ENCODE measurements at places on chromosomes 6 and 20.

- DNase-seq = no peak
Observed at GRCh38 chr6:72643214-72643613, 21.4 kb downstream of the KCNQ5 start.

- no peak for DNase-seq
Observed at GRCh38 chr6:108365478-108365877, 70.6 kb downstream of the AFG1L start.

- DNase-seq = no peak
Observed at GRCh38 chr6:15882915-15883314, 220.1 kb upstream of the DTNBP1 start.

GRCh38 chr6:7125290-7125689 lies 17.5 kb downstream of the RREB1 start:
- DNase-seq = no peak

GRCh38 chr20:53129563-53129962 lies 157.4 kb downstream of the TSHZ2 start:
- DNase-seq = no peak

- no peak for DNase-seq
Observed at GRCh38 chr6:38212579-38212978, 393.1 kb downstream of the ZFAND3 start.

DNA sequence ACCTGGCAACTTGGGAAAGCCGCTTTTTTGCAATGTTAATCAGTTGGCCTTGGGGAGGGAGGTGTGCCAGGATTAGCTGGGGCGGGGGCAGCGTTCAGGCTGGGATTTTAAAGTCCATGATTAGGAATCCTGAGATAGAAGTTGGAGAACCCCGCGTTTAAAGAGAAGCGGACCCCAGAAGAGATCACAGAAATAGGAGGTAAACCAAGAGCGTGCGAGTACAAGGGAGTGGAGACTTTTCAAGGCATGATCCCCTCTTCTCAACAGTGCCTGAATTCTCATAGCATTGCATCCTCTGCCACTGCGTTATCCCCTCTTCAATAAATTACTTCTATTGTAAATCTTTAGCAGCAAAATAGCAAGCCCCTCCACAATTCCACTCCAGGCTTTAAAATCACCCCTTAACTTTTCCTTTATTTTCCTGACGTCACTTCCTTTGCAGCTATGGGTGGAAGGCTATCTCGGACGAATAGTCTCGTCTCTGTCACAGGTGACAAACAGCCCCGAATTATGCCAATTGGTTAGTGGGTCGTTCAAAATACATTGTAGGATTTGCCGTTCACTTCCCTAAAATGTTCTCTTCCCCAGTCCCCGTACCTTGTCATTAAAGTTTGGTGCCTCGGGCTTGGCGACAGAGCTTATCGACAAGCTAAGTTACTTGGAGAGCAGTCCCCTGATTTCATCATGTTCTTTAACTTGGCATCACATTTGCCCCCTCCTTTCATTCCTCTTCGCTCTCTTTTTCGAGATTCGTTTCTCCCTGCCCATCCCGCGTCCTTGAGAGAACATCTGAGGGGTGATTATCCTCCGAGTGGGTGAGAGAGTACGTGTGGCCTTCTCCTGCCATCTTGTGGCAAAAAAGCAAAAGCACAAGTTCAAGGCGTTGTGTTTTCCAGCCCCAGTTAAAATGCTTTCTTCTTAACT lies 17.1 kb downstream of the OR2B2 start:
- DNase-seq = no peak

- no peak for DNase-seq
Observed at GRCh38 chr6:168851460-168852375, 401.9 kb downstream of the THBS2 start.

DNA sequence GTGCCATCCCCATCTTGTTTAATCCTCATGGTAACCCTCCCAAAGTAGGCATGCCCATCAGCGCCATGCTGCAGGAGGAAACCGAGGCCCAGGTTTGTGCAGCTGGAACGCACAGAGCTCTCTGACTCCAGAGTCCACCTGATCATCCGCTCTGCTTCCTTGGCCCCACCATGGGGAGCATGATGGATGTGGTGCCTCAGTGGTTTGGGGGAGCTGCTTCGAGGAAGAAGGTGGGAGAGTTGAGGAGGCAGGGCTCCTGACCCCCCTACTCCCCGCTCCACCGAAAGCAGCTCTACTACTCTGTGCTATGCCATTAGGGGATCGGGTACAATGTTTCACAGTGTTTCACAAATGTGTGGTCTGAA lies 52.2 kb downstream of the TGM2 start:
- DNase-seq = no peak

- no peak for DNase-seq
Observed at GRCh38 chr20:31666258-31667042, 28.7 kb downstream of the COX4I2 start.

- DNase-seq = no peak
Observed at GRCh38 chr6:12748815-12749521, 32.4 kb downstream of the PHACTR1 start.

GRCh38 chr6:63440057-63440456 lies 120.3 kb upstream of the LGSN start:
- DNase-seq = no peak

DNA sequence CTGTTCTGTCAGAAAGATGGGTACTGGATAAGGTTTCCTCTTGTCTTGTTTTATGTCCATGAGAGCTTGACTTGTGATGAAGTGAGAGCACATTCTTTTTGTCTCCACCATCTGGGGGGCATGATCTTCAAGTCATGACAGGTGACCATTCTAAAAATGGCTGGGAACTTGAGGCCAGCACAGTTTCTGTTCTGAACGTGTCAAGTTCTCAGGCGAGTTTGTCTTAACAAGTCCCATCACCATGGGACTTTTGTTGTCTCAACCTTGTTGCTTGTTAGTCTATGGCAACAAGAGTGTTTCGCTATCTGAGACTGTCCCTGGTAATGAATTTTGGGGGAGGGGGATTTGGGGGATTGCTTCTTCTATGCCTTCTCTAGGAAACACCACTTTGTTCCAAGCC lies 25.6 kb upstream of the ENPP4 start:
- no peak for DNase-seq

DNA sequence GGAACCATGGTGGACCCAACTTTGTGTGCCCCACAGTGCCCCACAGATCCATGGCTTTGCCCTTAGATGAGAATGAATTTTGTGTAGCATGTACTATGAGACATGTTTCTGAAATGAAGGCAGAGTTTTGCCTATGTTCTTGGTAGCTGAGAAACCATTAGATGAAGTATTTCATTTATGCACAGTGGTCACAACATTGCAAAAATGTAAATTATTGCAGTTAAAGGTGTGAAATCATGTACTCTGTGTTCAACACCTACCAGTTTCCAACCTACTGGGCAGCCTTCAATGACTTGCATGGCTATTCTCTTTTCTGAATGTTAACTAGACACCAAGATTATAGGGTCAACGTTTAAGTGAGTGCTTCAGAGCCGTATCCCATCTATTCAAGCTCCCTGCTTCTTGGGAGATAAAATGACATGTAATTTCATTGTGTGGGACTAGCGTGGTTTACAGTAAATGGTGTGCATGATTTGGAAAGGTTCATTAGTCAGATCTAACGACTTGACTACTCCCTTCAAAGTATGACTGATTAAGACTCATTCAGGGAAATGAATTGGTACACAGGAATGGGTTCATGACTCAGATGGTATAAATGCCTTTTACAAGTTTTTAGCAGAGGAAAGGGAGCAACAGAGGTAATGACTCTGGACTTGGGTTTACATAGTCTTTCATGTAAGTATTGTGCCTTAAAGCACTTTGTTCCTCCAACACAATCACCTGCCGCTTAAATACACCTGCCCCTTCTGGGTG lies 106.1 kb upstream of the AKIRIN2 start:
- no peak for DNase-seq

GRCh38 chr6:32962213-32962826 lies 6.1 kb upstream of the BRD2 start:
- no peak for DNase-seq

DNA sequence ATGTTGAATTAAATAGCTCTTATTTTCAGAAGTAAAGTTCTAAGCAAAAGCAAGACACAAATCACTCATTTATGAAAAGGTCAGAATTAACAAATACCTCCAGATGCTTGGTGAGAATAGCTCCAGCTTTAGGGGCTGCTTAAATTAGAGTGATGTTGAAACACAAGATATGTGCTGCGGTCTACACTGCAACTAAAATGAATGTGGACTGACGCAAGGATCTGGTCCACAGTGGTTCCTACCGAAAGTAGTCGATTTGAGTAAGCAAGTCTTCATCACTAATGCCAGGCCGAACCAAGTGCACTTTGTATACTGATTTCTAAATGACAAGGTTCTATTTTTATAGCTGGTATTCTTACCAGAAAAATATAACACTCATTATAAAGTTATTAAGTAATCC lies 96.3 kb downstream of the PRDM1 start:
- DNase-seq = no peak
